ENCODE measurements at places on chromosomes 7 and 10. TPM values are rescaled to one million over a fixed set of nuclear protein-coding genes. Genes with fewer than 3 reads are reported as not detected.

Gene CLDN3
- not detected for total RNA-seq

GRCh38 chr10:60801522-60801921 is 23.2 kb downstream of the CDK1 start:
- DNase-seq: no peak

DNA sequence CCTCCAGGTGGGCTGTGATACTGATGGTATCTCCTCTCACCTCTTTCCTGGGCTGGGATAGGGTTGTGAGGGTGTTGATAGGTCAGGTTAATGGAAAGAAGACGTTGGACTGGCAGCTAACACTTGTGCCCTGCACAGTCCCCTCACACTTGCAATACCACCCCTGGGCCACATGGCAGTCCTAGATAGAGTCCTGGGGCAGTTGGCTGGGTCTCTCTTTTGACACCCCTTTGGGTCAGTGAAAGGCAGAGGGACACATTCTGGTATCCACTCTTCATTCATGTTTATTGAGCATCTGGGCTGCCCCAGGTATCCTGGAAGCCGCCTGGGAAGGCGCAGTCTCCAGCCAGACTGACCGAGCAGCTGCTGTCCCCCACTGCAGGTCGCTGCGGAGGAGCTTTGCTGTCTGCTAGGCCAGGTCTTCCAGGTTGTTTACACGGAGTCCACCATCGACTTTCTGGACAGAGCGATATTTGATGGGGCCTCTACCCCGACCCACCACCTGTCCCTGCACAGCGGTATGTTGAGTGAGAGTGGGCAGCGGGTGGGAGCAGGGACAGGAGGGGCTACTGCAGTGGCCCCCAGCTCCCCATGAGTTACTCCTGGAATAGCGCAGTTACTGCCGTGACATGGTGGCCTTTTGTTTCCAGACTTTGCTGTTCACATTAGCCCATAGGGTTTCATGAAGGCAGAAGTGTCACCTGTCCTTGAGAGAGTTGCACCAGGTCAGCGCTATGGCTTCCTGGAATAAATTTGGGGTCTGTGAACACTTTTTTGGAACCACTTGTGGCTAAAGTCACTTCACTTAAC is 19.1 kb downstream of the NACAD start:
- DNase-seq: no peak

DNA sequence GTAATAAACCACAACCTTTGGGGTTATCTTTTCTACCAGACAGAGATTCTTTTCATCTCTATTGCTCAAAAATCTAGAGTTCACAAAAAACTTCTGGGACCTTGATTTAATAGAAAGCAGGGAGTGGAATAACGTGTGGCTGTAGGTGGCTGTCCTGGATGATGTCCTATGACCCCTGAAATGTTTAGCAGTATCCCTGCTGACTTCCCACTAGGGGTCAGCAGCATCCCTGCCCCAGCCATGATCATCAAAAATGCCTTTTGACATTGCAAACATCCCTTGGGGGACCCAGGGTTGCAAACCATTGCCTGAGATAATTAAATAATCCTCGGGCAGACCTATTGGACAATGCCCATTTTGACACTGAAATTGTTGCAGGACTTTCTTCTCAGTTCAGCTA is 177.1 kb downstream of the USP6NL start:
- no peak for DNase-seq

DNA sequence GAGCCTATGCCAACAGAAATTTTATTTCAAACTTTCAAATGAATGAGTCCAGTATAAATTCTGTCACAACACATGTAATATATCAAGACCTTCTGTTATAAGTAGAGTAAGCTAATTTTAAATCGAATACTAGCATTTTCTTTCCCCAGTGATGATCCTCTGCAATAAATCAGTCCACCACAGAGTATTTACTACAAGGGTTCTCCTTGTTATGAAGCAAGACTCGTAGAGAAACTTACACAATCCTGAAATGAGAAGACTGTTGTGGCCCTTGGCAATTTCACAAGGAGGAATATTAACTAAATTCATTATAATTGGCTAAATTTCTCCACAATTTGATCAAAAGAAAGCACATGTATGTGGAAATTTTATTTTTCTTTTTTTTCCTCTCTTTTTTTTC is 312.4 kb upstream of the DGKB start:
- DNase-seq: no peak

Gene RBP3
- not detected for total RNA-seq

Data from GM12878 (cell line).